NCI-H524 (cell line): ENCODE measurements at places on chromosomes 12 and 14.

DNA sequence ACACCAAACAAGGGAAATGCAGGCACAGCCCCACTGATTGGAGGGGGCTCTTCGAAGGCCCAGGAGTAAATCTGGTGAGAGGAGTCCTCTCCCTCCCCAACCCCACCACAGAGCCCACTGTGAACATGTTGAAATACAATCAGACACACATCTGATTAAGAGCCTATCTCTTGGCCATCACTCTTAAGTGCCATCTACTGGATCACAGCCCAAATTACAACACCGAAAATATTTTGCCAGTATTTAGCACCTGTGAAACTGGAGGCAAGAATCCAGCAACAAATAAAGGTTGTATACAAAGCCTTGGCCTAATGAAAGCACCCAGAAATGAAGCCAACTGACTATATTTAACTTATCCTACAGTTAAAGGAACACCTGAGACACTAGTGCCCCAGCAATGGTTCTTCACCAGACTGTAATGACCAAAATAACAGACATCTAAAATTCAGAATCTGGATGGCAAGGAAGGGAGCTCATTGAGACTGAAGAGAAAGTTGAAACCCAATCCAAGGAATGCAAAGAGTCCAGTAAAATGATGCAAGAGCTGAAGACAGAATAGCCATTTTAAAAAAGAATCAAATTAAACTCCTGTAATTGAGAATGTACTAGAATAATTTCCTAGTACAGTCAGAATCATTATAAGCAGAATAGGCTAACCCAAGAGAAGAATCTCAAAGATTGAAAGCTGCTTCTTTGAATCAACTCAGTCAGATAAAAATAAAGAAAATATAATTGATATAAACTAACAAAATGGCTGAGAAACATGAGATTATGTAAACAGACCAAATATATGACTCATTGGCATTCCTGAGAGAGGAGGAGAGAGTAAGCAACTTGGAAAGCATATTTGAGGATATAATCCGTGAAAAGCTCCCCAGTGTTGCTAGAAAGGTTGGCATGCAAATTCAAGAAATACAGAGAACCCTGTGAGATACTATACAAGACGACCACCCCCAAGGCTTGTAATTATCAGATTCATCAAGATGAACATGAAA, 1117.0 kb downstream of the FLRT2 start:
- DNase-seq: no peak

DNA sequence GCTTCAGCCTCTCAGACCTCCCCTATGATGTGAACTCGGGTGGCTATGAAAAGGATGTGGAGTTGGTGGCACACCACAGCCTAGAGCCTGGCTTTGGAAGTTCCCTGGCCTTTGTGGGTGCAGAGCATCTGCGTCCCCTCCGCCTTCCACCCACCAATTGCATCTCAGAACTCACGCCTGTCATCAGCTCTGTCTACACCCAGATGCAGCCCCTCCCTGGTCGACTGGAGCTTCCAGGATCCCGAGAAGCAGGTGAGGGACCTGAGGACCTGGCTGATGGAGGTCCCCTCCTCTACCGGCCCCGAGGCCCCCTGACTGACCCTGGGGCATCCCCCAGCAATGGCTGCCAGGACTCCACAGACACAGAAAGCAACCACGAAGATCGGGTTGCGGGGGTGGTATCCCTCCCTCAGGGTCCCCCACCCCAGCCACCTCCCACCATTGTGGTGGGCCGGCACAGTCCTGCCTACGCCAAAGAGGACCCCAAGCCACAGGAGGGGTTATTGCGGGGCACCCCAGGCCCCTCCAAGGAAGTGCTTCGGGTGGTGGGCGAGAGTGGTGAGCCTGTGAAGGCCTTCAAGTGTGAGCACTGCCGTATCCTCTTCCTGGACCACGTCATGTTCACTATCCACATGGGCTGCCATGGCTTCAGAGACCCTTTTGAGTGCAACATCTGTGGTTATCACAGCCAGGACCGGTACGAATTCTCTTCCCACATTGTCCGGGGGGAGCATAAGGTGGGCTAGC, 7.0 kb upstream of the RPS26 start:
- no peak for DNase-seq

DNA sequence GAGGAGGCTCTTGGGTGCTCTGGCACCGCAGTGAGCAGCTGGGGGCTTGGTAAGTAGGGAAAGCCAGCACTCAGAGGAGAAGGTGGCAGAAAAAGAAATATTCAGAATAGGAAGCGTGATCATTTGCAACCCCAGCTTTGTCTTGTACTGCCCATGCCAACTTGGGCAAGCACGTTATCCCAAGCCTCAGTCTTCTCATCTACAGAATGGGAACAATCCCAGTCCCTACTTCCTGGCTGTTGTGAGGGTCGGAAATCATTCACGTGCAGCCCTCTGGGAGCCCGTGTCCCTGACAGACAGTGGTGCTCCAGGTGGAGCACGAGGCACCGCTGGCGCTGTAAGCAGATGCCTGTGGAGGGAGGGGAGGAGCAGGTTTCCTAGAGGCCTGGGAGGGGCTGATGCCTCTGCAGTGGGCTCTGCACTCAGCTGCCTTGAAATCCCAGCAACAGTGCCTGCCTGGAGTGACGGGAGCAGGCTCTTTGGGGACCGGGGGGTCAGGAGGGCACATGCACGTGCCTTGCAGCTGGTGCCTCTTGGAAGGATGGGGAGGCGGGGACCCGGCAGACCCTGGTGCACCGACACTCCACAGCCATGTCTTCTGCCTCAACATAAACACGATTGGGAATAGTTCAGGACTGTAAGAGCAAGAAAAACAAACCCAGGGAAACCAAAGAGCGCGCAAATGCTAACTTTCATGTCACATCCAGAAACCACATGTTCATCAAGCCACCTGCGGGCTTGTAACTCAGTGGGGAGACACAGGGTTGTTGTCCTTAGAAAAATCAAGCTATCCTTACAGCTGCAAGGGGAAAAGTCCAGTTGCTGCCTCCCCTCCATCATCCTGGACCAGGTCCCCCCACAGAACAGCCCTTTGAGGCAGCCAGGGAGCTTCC, 86.5 kb upstream of the DIO3 start:
- DNase-seq: no peak

- DNase-seq: no peak
Measured at GRCh38 chr14:21997300-21997699, 323.7 kb upstream of the OR4E1 start.

- peak; percentile 79 for DNase-seq
Measured at GRCh38 chr14:47675466-47676314, at the start of gene MDGA2. Gene MDGA2, minus strand, starts transcription at chr14:47675605.

DNA sequence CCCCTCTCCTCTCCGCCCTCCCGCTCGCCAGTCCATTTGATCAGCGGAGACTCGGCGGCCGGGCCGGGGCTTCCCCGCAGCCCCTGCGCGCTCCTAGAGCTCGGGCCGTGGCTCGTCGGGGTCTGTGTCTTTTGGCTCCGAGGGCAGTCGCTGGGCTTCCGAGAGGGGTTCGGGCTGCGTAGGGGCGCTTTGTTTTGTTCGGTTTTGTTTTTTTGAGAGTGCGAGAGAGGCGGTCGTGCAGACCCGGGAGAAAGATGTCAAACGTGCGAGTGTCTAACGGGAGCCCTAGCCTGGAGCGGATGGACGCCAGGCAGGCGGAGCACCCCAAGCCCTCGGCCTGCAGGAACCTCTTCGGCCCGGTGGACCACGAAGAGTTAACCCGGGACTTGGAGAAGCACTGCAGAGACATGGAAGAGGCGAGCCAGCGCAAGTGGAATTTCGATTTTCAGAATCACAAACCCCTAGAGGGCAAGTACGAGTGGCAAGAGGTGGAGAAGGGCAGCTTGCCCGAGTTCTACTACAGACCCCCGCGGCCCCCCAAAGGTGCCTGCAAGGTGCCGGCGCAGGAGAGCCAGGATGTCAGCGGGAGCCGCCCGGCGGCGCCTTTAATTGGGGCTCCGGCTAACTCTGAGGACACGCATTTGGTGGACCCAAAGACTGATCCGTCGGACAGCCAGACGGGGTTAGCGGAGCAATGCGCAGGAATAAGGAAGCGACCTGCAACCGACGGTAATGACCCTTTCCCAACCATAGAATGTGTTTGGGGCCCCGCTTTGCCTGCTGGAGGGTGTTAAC, 615 bp downstream of the CDKN1B start:
- peak; percentile 28 for DNase-seq

DNA sequence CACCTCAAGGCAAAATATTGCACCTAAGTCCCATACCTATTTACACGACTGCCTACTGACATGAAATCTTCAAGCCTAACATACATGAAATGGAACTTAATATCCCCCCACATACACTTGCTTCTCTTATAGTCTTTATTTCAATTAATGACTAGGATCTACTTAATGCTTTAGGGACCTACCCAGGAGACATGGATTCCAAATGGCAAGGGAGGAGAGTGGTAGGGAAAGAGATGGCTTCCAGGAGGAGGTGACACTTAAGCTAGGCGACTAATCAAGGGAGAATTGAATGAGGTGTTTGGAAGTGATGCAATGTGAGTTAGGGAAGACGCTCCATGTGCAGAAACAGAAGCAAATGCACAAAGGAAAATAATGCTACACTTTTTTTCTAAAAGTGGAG, 9.7 kb upstream of the PPP1R12A start:
- no peak for DNase-seq

GRCh38 chr12:7624478-7624877, 41.2 kb downstream of the APOBEC1 start:
- no peak for DNase-seq

DNA sequence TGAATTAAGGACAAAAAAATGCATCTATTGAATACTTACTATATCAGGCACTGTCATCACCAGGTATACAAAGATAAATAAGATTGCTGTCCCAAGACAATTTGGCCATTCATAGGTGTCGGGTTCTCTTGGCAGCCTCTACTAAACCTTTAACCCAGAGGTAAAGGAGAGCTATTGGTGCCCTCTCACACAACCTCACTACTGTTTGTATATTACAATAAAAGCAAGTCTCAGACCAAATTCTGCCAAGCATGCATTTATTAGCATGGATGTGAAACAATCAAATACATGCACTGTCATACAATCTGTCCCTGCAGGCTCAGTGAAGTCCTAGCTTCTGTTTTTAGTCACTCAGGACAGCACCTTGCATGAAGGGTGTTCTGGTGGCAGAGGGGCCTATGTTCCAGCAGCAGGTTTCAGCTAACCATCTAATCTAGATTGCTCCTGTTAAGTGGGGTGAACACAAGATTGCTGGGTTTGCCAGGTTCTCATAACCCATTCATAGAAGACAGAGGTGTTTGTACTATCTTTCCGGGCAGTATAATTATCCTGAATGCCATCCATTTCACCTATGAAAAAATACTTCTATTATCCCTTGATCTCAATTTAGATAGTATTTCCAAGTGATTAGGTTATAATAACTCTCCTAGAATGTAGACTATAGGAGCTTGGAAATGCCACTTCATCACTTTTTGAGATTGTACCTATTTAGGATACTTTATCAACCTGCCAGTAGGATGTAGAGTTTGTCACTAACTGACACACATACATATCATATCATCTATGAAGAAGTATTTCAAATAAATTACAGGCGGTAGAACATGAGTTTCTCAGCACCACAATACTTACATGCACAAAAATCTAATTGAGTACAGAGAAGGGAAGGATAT, 254.0 kb upstream of the KRR1 start:
- no peak for DNase-seq

DNA sequence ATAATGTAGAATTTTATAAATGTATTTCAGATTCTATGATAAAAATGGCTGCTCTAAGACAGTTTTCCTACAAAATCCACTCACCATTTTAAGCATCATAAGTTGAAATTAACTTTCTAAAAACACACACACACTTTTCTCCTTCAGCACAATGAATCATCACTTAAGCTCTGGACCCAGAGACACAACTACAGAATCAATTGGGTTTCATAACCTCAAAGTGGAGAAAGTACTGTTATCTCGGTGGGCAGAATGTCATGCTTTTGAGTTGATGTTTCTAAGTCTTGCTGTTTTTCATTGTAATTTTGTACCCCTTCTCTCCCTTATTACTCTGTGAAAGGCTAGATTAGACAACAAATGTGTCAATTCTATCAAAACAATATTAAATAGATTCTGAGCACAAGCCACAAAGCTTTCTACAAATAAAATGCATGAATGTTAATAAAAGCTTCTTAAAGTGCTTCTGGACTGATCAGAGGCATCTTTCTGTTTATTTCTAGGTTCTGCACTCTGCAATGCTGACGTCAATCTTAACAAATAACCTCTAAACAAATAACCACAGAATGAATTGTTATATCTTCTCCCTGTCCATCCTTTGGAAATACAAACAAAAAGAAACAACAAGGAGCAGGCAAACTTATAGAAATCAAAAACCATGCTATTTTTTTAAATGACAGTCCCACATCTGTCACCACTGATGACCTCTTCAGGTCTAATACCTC, 8.2 kb downstream of the IPO8 start:
- no peak for DNase-seq

DNA sequence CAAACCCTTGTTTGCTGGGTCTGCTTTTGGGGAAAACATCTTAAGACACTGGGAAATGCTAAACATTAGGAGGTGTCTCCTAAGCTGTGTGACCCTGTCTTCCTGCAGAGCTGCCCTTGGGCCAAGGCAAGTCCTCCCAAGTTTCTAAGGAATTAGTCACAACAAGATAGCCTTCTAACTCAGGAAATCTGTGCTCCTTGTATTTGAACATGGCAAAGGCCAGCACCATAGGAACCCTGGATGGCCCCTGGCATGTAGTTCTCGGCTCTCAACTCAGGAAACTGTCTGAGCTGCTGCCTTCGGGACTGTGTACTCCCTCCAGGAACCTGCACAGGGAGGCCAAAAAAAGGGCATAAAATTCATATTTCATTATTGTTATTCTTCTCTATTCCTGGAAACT, 37.6 kb upstream of the LTBP2 start:
- no peak for DNase-seq

GRCh38 chr12:131591714-131592709, 118.9 kb upstream of the SFSWAP start:
- DNase-seq: no peak

DNA sequence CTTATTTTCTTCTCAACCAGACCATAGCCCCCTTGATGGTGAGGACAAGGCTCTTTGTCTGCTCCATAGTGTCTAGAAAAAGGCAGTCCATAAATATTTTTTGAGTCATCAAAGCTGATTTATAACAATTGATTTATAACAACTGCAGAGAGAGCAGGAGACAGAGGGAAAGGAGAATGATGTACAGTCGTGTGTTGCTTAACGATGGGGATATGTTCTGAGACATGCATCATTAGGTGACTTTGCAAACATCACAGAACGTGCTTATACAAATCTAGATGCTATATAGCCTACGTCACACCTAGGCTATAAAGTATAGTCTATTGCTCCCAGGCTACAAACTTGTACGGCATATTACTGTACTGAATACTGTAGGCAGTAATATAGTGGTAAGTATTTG, 143.3 kb downstream of the NTF3 start:
- DNase-seq: no peak

GRCh38 chr12:47377414-47378221, 297.9 kb upstream of the AMIGO2 start:
- DNase-seq: no peak

- peak; percentile 100 for DNase-seq
Measured at GRCh38 chr14:96001866-96002497, 37.2 kb upstream of the C14orf132 start.

- DNase-seq: no peak
Measured at GRCh38 chr12:6735448-6736191, 11.8 kb downstream of the COPS7A start.

- no peak for DNase-seq
Measured at GRCh38 chr12:91980389-91980821, 165.2 kb downstream of the BTG1 start.

GRCh38 chr12:124713436-124714082, 146.1 kb upstream of the NCOR2 start:
- no peak for DNase-seq
